Esophagus squamous epithelium (tissue), 5 donors: ENCODE measurements at places on chromosomes 2 and 18.

GRCh38 chr18:50797142-50797541 lies 22.7 kb downstream of the MRO start:
- no peak for DNase-seq

DNA sequence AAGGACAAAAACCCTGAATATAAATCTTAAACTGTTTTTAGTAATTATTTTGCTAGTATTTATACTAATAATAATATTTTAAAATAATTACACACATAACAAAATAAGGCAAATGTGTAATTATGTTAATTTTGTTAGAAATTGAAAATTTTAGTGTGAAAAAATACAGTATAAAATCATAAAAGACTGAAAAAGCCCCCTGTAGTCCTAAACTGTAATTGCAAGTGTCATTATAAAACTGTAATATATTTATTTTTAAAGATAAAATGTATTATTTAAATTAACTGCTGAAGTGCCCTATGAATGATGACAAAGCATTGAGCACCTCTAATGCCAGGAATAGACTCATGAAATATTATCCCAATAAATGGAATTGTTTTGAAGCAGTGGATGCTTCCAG lies 1117.7 kb downstream of the CBLN2 start:
- DNase-seq: no peak

- DNase-seq: no peak
These were observed 59.7 kb downstream of the PTH2R start for GRCh38 chr2:208466151-208466919.

- no peak for DNase-seq
These were observed 1.1 kb upstream of the CERS6 start for GRCh38 chr2:168454737-168455644.

DNA sequence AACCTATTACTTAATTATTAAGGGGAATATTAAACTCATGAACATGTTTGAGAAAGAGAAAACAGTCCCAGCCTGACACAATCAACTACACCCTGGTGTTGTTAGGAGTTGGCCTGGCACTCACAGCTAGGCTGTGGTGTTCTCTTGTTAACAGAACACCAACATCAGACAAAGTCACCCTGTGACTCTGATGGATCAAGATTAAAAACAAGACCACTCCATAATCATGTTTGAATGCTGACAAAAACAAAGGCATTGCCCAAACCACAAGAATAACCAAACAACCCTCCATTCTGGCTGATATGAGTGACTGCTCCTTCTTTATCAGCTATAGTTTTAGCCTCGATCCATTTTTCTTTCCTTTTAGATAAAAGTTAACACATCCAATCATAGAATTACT lies 3.0 kb downstream of the BOLL start:
- DNase-seq: no peak

DNA sequence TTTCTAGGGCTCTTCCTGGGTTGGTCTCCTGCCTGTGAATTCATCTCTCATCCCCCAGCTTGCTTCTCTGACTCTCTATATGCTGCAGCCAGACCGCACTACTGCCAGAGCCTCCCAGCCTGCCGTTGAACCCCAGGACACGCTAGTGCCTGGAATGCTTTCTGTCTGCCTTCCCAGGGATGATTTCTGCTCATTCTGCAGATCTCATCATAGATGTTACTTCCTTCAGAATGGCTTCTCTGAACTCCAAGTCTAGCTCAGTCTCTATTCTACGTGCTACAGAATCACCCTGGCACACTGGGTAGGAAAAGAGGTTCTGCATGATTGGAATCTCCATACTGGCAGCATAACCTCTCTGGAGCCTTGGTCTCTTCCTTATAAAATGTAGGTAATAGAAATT lies 94.8 kb upstream of the RAB12 start:
- no peak for DNase-seq

- no peak for DNase-seq
These were observed 123.0 kb upstream of the PKDCC start for GRCh38 chr2:41924709-41925408.

DNA sequence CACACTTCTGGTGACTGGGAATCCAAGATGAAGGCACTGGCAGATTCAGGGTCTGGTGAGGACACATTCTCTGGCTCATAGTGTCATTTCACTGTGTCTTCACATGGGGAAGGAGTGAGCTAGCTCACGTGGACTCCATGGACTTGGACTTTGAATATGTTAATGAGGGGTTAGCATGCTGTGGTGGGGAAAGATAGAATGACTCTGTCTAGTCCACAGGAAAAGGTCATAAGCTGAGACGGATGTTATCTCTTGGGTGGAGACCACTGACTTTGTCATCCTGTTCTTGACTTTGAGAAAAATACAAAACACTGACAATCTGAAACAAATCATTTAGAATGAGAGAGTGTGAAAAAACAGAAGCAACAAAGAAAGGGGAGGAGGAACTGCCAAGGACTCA lies 145.9 kb downstream of the PIK3C3 start:
- DNase-seq: no peak

DNA sequence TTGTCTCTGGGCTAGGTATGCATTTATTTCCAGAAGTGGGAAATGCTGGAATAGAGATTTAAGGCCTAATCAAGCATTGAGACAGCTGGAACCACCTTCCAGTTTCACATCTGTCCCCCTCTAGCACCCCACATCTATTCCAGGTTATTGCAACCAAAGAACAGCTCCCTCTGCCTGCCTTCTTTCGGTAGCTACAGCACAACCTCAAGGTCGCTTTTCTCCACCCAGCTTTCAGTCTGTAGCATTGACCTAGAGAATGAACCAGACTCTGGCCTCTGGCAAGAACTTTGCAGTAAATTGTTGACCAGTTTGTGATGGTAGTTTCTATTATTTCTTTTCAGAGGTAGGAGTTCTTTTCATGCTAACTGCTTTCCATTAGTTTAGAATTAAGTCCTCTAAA lies 484.2 kb downstream of the DLGAP1 start:
- DNase-seq: no peak

DNA sequence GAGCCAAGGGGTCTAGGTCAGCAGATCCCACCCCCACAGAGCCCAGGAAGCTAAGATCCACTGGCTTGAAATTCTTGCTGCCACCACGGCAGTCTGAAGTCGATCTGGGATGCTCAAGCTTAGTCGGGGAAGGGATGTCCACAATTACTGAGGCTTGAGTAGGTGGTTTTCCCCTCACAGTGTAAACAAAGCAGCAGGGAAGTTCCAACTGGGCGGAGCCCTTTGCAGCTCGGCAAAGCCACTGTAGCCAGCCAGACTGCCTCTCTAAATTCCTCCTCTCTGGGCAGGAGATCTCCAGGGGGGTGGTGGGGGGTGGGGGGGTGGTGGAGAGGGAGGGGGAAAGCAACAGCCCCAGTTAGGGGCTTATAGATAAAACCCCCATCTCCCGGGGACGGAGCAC lies 419.5 kb downstream of the NUP35 start:
- no peak for DNase-seq

GRCh38 chr18:63539904-63540510 lies 2.2 kb upstream of the SERPINB12 start:
- DNase-seq: no peak

- DNase-seq: no peak
These were observed 701.1 kb upstream of the KLHL29 start for GRCh38 chr2:22683914-22684313.

- peak; percentile 13 for DNase-seq
These were observed 44.1 kb upstream of the TTC39C start for GRCh38 chr18:23970161-23971096.

DNA sequence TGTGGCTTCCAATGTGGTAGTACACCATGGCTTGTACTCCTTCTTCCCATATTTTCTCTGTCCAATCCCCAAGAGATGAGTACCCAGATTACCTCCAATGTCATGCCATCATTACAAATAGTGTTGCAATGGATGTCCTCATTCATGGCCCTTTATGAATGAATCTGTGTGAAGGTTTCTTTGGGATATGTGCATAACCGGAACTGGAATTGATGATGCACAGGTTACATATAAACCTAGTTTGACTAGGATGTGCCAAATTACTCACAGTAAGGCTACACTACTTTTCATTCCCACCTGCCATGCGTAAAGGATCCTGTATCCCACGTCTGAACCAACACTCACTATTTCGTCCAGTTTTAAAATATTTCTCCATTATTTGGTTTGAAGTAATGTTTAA lies 173.9 kb upstream of the CXCR4 start:
- no peak for DNase-seq

DNA sequence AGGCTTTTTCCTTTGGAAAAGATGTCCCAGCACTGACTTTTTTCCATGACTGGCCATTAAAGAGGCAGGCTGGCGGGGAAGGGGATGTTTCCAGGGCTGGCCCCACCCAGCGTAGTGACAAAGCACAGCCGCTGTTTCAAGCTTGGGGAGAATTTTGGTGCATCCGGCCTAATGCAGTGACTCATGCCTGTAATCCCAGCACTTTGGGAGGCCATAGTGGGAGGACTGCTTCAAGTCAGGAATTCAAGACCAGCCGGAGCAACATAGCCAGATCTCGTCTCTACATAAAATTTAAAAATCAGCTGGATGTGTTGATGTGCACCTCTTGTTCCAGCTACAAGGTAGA lies 78.0 kb upstream of the SH3BP4 start:
- DNase-seq: no peak

DNA sequence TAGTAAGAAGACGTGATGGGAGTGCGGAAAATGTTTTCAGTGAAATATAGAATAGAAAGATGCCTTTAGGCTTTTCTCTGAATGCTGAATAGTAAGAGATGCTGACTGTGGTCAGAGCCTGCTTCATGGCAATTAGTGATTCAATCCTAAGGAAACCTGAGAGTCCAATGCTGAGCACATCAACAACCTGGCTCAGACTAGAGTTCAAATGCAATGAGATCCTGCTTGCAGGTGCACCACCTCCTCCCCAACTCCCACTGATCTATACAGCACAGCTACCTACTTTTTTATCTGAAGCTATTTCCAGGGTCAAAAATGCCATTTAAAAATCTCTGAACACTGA lies 65.4 kb downstream of the AAK1 start:
- DNase-seq: no peak

GRCh38 chr18:9017167-9017904 lies 85.2 kb upstream of the NDUFV2 start:
- DNase-seq: peak; percentile 17

- no peak for DNase-seq
These were observed 187.0 kb downstream of the AGPS start for GRCh38 chr2:177579486-177580036.

GRCh38 chr2:190879474-190880377 lies 895 bp upstream of the GLS start:
- DNase-seq: no peak

- no peak for DNase-seq
These were observed 120.0 kb downstream of the GALR1 start for GRCh38 chr18:77369644-77370043.

GRCh38 chr2:60246583-60246982 lies 306.9 kb downstream of the BCL11A start:
- DNase-seq: no peak

GRCh38 chr18:74724186-74724585 lies 126.5 kb downstream of the ZNF407 start:
- DNase-seq: no peak

GRCh38 chr2:31065356-31065755 lies 72.9 kb downstream of the GALNT14 start:
- no peak for DNase-seq

GRCh38 chr2:7722212-7722910 lies 805.1 kb downstream of the RNF144A start:
- DNase-seq: no peak

GRCh38 chr2:239246723-239247122 lies 154.1 kb downstream of the HDAC4 start:
- DNase-seq: no peak

DNA sequence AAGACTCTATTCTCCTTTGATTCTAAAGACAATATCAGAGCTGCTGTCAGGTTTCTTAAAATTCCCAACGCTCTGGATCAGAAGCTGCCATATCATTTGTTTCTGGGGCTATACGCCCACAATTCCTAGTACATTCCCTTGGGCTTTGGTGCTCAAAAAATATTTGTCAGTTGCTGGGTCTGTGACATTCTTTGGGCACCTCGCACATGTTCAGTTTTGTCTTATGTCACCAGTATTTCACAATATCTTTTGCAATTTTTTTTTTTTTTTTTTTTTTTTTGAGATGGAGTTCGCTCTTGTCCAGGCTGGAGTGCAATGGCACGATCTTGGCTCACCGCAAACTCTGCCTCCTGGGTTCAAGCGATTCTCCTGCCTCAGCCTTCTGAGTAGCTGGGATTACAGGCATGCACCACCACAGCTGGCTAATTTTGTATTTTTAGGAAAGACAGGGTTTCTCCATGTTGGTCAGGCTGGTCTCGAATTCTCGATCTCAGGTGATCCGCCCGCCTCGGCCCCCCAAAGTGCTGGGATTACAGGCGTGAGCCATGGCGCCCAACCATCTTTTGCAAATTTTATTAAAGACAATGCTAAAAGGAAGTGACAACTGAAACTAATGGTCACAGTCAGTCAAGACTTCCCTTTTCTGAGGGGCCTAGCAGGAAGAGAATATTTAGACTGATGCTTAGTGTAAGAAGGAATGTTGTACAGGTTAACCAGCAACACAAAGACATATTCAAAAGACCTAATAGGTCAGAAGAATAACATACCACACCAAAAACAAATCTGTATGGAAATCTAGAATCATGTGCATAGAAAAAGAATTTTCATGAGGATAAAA lies 6.8 kb downstream of the ZNF397 start:
- no peak for DNase-seq

DNA sequence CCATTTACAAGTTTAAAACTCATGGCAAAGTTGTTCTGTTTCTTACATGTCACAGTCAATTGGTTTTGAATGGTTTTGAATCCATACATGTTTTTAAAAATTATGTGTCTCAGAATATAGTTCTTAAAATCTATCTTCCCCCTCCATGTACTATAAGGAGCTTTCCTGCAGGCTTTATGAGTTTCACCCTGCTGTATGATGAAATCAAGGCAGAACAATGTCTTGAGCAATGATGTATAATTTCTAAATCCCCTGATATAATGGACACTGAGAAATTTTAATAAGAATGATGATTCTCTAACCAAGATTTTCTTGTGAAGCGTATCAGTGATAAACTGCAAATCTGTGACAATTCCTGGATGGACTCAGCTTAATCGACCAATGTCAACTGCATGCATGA lies 10.6 kb upstream of the ZNF516 start:
- DNase-seq: no peak

- no peak for DNase-seq
These were observed 303.3 kb downstream of the GALR1 start for GRCh38 chr18:77552945-77553344.

DNA sequence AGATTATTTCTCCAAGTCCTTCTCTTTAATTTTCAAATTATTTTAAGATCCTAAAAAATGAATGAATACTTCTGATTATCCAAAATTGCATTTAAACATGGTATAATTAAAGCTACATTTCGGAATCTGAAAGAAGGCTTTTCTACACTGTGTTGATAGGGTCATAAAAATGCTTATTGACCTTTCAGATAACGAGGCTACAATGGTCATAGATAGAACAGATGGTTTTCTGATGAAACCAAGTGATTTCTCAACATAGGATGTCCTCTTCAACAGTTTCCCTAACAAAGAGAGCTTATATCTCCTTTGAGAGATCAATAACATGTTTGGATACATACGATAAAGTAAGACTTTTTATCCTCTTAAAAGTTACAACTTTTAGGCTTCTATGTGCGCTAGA lies 201.1 kb downstream of the PTH2R start:
- no peak for DNase-seq
